ENCODE measurements at places on chromosomes 2 and 18. TPM values are rescaled to one million over a fixed set of nuclear protein-coding genes. Genes with fewer than 3 reads are reported as not detected.

The NT5DC4 gene
- total RNA-seq: not detected

The RIT2 gene
- total RNA-seq: 1.9 TPM

The VSNL1 gene
- 102 TPM for total RNA-seq

GRCh38 chr2:30193104-30193681, 38.1 kb upstream of the LBH start:
- H3K36me3 ChIP-seq: no peaks in the 10 kb centered on the region
- no peaks in the 10 kb centered on the region for H3K4me1 ChIP-seq
- H3K27ac ChIP-seq: no peak overlapping the region
- no peak overlapping the region for H3K4me3 ChIP-seq
- no peak for DNase-seq
- no peaks in the 10 kb centered on the region for H3K27me3 ChIP-seq

GRCh38 chr2:146730882-146731281, 1113.9 kb upstream of the ACVR2A start:
- H3K27ac ChIP-seq: no peak overlapping the region
- no peaks in the 10 kb centered on the region for H3K27me3 ChIP-seq
- no peaks in the 10 kb centered on the region for H3K36me3 ChIP-seq
- DNase-seq: no peak

- no peak overlapping the region for H3K27ac ChIP-seq
- DNase-seq: peak; percentile 26
- peaks cover 98% of the 10 kb centered on the region for H3K27me3 ChIP-seq
- peaks cover 66% of the 10 kb centered on the region for H3K4me1 ChIP-seq
- peak overlapping the region; percentile 69 for H3K4me3 ChIP-seq
- no peaks in the 10 kb centered on the region for H3K36me3 ChIP-seq
Measured at GRCh38 chr2:236173729-236174607, 5.8 kb upstream of the GBX2 start.

The TAF4B gene
- 27.3 TPM for total RNA-seq

GRCh38 chr2:70118798-70119454, 31.6 kb downstream of the PCBP1 start:
- H3K4me1 ChIP-seq: peaks cover 41% of the 10 kb centered on the region
- H3K4me3 ChIP-seq: peak overlapping the region; percentile 9
- H3K27me3 ChIP-seq: no peaks in the 10 kb centered on the region
- DNase-seq: peak; percentile 85
- 0 out of 2 replicates have a peak overlapping the region, but pooled peaks have one; percentile 70 for H3K27ac ChIP-seq

DNA sequence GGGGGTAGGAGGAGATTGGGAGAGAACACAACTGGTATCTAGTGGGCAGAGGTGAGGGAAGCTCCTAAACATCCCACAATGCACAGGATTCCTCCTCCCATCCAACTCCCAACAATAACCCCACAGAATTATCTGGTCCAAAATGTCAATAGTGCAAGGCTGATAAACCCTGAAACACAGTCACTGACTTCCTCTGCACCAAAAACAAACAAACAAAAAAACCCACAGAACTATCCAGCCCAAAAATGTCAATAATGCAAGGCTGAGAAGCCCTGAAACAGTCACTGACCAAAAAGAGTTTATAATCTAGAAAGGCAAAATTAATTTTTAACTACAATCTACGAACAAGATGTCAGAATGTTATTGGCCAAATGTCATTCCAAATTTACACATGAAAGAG, 9.8 kb downstream of the TMX3 start:
- no peak overlapping the region for H3K27ac ChIP-seq
- no peaks in the 10 kb centered on the region for H3K4me1 ChIP-seq
- H3K27me3 ChIP-seq: no peaks in the 10 kb centered on the region
- no peak overlapping the region for H3K4me3 ChIP-seq
- H3K36me3 ChIP-seq: peaks cover 5% of the 10 kb centered on the region

- no peak for DNase-seq
- no peak overlapping the region for H3K27ac ChIP-seq
- no peaks in the 10 kb centered on the region for H3K4me1 ChIP-seq
- H3K4me3 ChIP-seq: no peak overlapping the region
- no peaks in the 10 kb centered on the region for H3K27me3 ChIP-seq
- no peaks in the 10 kb centered on the region for H3K36me3 ChIP-seq
Measured at GRCh38 chr2:176582990-176583481, 313.8 kb downstream of the MTX2 start.

The C2orf15 gene
- total RNA-seq: 8.4 TPM

The SLC30A3 gene
- total RNA-seq: 8.3 TPM

- H3K27me3 ChIP-seq: no peaks in the 10 kb centered on the region
- DNase-seq: no peak
- no peak overlapping the region for H3K4me3 ChIP-seq
- H3K27ac ChIP-seq: no peak overlapping the region
- peaks cover 17% of the 10 kb centered on the region for H3K4me1 ChIP-seq
- no peaks in the 10 kb centered on the region for H3K36me3 ChIP-seq
Measured at GRCh38 chr2:207086136-207086535, 79.6 kb downstream of the KLF7 start.

DNA sequence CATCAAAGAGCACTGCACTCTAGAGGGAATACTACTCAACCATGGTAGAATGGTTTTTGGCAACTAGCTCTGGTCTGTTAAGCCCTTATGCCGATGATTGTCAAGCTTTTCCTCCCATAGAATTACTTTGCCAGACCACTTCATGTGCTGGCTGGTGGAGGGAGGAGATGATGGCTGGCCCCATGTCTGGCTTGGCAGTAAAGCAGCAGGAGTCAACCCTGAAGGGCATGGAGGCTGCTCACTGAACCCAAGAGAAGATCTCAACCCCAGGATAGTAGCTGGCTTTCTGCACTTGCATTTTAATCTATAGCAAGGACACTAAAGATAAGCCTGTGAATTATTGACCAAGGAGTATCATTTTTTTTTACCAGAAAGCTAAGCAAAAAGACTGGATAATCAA, 309.9 kb downstream of the PIEZO2 start:
- H3K27me3 ChIP-seq: no peaks in the 10 kb centered on the region
- H3K27ac ChIP-seq: no peak overlapping the region
- H3K4me3 ChIP-seq: no peak overlapping the region
- no peaks in the 10 kb centered on the region for H3K4me1 ChIP-seq
- H3K36me3 ChIP-seq: no peaks in the 10 kb centered on the region

DNA sequence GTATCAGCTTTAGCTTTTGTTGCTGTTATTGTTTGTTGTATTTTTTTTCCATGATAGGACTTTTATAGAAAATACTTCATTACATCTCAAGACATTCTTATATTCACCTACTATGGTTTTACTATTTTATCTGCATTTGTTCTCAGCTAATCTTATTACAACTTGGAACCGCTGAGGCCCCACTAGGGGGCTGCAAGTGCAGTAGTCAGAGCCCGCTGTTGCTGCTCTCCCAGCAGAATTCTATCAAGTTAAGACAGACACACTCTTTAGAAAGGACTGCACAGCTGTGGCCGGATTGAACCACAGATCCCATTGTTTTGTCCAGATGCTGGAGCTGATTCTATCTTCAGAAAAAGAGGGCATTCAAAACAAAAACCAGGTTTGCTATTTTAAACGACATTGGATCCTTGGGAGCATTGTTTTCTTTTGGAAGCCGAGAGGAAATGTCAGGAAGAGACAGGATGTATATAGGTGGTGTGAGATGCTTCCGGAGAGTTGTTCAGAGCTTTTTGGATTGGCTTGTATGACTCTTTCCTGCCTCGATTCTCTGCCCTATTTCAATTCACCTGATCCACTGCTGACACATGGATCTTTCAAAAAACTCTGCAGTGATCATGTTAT, 105.7 kb upstream of the GAREM1 start:
- no peak overlapping the region for H3K4me3 ChIP-seq
- H3K4me1 ChIP-seq: no peaks in the 10 kb centered on the region
- H3K36me3 ChIP-seq: no peaks in the 10 kb centered on the region
- no peak overlapping the region for H3K27ac ChIP-seq

The TANK gene
- 27.7 TPM for total RNA-seq

DNA sequence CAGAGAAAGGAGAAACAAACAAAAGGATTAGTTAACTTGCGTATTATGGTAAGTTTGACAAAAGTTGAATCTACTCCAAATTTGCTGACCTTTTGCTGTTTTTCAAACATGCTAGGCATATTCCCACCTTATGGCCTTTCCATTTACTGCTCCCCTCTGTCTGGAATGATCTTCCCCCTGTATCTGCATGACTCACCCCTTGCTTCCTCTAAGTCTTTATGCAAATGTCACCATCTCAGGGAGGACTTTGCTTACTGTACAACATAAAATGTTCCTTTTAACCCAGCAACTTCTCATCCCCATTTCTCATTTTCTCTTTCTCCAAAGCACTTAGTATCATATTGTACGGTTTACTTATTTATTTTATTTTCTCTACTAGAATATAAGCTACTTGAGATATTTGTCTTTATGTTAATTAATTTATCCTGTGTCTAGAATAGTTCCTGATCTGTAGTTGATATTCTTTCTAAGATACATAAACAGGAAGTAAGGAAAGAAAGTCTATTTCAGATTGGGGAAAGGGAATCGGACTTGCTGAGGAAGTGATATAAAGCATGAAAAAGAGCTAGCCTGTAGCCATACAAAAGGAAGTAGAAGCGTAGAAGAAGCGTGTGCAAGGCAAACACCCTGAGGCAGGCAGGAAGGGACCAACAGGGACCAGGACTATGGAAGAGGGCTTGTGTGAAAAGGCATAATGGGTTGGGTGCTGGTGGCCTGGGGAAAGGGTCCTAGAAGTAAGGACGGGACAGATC, 144.9 kb upstream of the ERBB4 start:
- H3K36me3 ChIP-seq: no peaks in the 10 kb centered on the region
- no peak overlapping the region for H3K4me3 ChIP-seq
- no peak overlapping the region for H3K27ac ChIP-seq
- H3K27me3 ChIP-seq: no peaks in the 10 kb centered on the region
- DNase-seq: no peak

The REG1B gene
- not detected for total RNA-seq

The FAM124B gene
- 6.8 TPM for total RNA-seq

DNA sequence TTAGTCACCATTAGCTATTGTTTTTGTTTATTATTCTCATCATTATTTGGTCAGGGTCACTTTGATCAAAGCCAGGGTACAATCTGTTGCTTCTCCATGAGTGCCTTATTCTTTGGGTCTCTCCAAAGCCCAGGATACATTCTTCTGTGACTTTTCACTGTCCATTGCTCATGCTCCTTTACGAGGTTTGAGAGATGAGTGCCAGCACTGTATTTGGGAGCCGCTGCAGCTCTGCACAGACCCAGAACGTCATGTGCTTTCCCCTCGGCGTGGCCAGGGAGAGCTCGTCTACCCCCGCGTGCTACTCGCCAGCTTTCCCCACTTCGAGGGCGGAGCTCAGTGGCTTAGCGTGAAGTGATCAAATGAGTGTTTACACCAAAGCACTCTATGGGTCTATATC, 123.7 kb downstream of the COL6A3 start:
- DNase-seq: no peak
- H3K4me3 ChIP-seq: no peak overlapping the region
- no peak overlapping the region for H3K27ac ChIP-seq
- no peaks in the 10 kb centered on the region for H3K27me3 ChIP-seq
- H3K36me3 ChIP-seq: no peaks in the 10 kb centered on the region
- H3K4me1 ChIP-seq: peaks cover 8% of the 10 kb centered on the region

- DNase-seq: peak; percentile 59
- peaks cover 41% of the 10 kb centered on the region for H3K27me3 ChIP-seq
- H3K4me1 ChIP-seq: peaks cover 36% of the 10 kb centered on the region
- peak overlapping the region; percentile 79 for H3K4me3 ChIP-seq
Measured at GRCh38 chr2:237486334-237486818, 675 bp upstream of the MLPH start.

The SLC11A1 gene
- not detected for total RNA-seq

The ARHGEF4 gene
- 16.6 TPM for total RNA-seq

GRCh38 chr18:38551881-38552280, 986.3 kb upstream of the CELF4 start:
- no peak for DNase-seq
- H3K4me1 ChIP-seq: peaks cover 22% of the 10 kb centered on the region
- no peaks in the 10 kb centered on the region for H3K27me3 ChIP-seq
- H3K4me3 ChIP-seq: no peak overlapping the region
- H3K27ac ChIP-seq: no peak overlapping the region

DNA sequence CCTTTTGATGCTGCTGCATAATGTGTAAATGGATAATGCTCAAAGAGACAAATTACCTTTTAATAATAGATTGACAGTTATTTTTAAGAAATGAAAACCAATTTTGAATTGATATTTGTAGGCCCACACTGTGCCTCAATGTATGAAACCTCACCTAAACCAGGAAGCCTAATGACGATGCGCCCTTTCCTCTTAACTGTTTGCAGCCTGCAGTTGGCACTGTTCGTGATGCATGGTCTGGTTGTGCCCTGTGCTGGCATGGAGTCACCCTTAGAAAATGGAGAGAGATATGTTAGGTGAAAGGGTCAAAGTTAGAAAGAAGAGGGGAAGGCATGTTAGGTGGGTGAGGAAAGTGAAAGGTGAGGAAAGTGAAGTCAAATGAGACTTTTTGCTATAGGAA, 390.2 kb downstream of the PTPRM start:
- no peak overlapping the region for H3K4me3 ChIP-seq
- H3K36me3 ChIP-seq: no peaks in the 10 kb centered on the region
- no peaks in the 10 kb centered on the region for H3K27me3 ChIP-seq
- peaks cover 5% of the 10 kb centered on the region for H3K4me1 ChIP-seq
- no peak overlapping the region for H3K27ac ChIP-seq

- no peak for DNase-seq
- peaks cover 4% of the 10 kb centered on the region for H3K4me1 ChIP-seq
- H3K27ac ChIP-seq: no peak overlapping the region
- no peak overlapping the region for H3K4me3 ChIP-seq
- no peaks in the 10 kb centered on the region for H3K27me3 ChIP-seq
Measured at GRCh38 chr2:196745711-196746110, 53.8 kb downstream of the GTF3C3 start.

The IL37 gene
- total RNA-seq: not detected

The TUBB8B gene
- 3.6 TPM for total RNA-seq

- H3K36me3 ChIP-seq: no peaks in the 10 kb centered on the region
- DNase-seq: no peak
- peaks cover 32% of the 10 kb centered on the region for H3K4me1 ChIP-seq
Measured at GRCh38 chr2:190792956-190793888, 87.4 kb upstream of the GLS start.

- no peaks in the 10 kb centered on the region for H3K27me3 ChIP-seq
- H3K4me1 ChIP-seq: peaks cover 8% of the 10 kb centered on the region
- no peak overlapping the region for H3K27ac ChIP-seq
- DNase-seq: no peak
- no peak overlapping the region for H3K4me3 ChIP-seq
Measured at GRCh38 chr2:209468846-209469245, 45.0 kb downstream of the MAP2 start.

DNA sequence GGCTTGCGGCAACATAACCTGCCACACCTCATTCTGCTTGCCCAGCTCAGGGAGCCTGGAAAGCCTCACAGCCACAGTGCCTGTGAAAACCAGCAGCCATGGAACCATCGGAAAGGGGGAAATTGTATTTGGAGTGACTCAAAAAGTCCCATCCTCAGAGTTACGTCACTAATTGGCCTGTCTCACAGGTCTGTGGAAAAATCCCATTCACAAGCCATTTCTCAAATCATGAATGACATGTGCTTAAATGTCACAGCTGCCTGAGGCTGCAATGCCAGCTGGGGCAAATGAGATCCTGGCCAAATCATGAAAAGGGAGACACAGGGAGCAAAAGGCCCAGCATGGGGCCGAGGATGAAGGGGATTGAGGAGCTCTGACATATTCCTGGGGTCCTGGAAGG, 486.9 kb upstream of the RAB6C start:
- no peak for DNase-seq
- H3K27ac ChIP-seq: no peak overlapping the region
- no peaks in the 10 kb centered on the region for H3K36me3 ChIP-seq

- no peaks in the 10 kb centered on the region for H3K36me3 ChIP-seq
- no peak overlapping the region for H3K4me3 ChIP-seq
- H3K27me3 ChIP-seq: no peaks in the 10 kb centered on the region
- H3K27ac ChIP-seq: no peak overlapping the region
- no peak for DNase-seq
- no peaks in the 10 kb centered on the region for H3K4me1 ChIP-seq
Measured at GRCh38 chr2:33469238-33469637, 7.2 kb upstream of the RASGRP3 start.

The DIS3L2 gene
- 25.3 TPM for total RNA-seq

All from GM23338 (cell line).